ENCODE measurements at places on chromosomes 6 and 20.

DNA sequence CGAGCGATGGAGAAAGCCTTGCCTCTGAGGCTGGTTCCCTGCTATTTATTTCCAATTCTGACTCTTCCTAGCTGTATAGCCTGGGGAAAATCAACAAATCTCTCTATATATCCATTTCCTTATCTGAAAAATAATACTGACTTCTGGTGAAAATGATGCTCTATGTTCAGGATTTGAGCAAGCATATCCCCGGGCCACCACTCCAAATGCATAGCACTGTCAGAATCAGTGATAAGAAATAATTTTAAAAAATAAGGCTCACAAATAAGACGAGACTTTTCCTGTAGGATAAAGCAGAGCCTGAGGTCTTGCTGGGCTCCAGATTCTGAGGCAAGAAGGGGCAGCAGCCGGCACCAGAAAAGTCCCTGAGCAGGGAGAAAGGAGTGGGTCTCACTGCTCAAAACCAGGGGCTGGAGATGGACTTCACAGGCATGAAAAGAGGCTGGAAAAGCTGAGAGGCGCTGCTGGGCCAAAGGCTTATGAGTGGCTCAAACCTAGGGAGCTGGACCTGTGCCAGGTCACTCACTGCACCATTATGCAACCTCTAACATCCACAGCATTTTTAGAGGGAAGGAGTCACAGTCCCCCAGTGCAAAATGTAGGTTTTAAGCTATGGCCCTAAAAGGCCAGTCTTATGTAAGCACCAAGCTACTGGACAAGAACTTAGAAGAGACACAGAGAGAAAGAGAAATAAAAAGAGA is 48.1 kb upstream of the SLC17A4 start:
- peaks cover 5% of the 10 kb centered on the region for H3K36me3 ChIP-seq
- H3K4me3 ChIP-seq, result no peak overlapping the region
- DNase-seq, result no peak
- no peak overlapping the region for H3K27ac ChIP-seq

- H3K4me3 ChIP-seq, result no peak overlapping the region
- H3K27me3 ChIP-seq, result no peaks in the 10 kb centered on the region
- H3K4me1 ChIP-seq, result no peaks in the 10 kb centered on the region
Measured at GRCh38 chr6:20936949-20937348, 402.7 kb downstream of the CDKAL1 start.

DNA sequence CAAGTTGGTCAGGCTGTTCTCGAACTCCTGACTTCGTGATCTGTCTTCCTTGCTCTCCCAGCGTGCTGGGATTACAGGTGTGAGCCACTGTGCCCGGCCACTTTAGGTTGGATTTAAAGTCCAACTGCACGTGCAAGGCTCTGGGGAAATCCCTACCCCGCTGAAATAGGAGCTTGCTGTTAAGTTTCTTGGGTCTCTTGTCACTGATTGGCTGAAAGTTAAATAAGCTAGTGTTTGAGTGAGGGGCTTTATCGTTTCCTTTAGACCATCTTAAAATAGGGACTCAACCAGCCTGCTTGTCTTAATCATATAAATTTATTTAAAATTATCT is 11.1 kb upstream of the SERINC1 start:
- no peaks in the 10 kb centered on the region for H3K27me3 ChIP-seq
- H3K27ac ChIP-seq, result no peak overlapping the region
- no peaks in the 10 kb centered on the region for H3K4me1 ChIP-seq
- no peak for DNase-seq
- no peaks in the 10 kb centered on the region for H3K36me3 ChIP-seq

- H3K27ac ChIP-seq, result no peak overlapping the region
- H3K4me1 ChIP-seq, result no peaks in the 10 kb centered on the region
- no peak overlapping the region for H3K4me3 ChIP-seq
- H3K27me3 ChIP-seq, result no peaks in the 10 kb centered on the region
Measured at GRCh38 chr6:51480040-51480439, 607.4 kb downstream of the PKHD1 start.

DNA sequence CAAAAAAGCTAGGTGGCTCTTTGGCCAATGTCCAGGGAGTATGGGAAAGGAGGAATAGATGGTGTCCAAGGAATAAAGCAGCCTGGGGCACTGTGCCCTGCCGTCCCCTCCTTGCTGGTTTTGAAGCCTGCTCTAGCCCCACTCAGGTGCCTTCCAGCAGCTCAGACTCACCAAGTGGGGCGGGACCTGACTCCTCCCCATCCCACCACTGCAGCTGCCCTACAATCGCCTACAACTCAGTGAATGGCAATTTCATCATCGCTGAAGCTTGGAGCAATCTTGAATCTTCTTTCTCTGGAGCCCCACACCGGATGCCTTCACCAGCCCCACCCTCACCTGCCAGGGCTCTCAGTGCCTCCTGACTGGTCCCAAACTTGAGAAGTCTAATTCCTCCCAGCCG is 56.4 kb upstream of the NXT1 start:
- H3K4me3 ChIP-seq, result no peak overlapping the region
- H3K4me1 ChIP-seq, result peaks cover 2% of the 10 kb centered on the region
- H3K36me3 ChIP-seq, result peaks cover 5% of the 10 kb centered on the region
- H3K27me3 ChIP-seq, result peaks cover 60% of the 10 kb centered on the region
- no peak overlapping the region for H3K27ac ChIP-seq

GRCh38 chr6:43738267-43738676 is 31.7 kb upstream of the VEGFA start:
- DNase-seq, result no peak
- no peaks in the 10 kb centered on the region for H3K36me3 ChIP-seq
- H3K27ac ChIP-seq, result peak overlapping the region; percentile 88

Measured in T-helper 17 cell (primary cell).